ENCODE measurements at places on chromosomes 1 and 21.

DNA sequence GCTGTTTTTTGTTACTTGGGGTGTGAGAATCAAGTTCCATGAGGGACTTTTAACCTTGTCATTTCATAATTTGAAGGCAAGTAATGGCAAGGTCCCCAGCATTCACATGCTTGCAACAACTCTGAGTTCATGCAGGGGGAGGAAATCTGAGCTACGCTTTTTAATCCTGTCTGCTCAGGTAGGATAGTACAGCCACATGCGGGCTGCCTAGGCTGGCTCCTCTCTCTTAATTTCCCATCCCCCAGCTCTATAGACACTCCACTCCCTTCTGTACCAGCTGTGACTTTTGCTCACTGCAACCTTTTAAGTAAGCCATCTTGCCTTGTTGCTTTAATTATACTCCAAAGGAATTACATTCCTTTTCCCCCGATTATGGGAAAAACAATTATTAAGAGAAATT, 30.1 kb downstream of the PTGFR start:
- no peak for DNase-seq

- DNase-seq, result no peak
Observed at GRCh38 chr1:159141584-159142390, 29.6 kb upstream of the CADM3 start.

DNA sequence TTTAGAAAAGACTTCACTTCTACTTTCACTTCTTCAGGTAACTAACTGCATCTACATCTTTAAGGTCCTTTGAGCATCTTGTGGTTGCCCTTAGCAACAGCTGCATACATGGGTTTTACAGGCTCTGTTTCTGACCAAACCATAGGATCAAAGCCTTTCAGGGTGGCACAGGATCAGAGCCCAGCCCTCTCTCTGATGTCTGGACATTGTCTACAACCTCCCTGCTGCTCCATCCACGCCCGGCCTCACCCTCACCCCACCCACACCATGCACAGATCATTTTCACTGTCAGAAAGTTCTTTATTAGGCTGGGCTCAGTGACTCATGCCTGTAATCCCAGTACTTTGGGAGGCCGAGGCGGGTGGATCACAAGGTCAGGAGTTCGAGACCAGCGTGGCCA, 5.2 kb downstream of the NCF2 start:
- DNase-seq, result no peak

GRCh38 chr1:233034836-233035235, 84.4 kb downstream of the NTPCR start:
- no peak for DNase-seq

DNA sequence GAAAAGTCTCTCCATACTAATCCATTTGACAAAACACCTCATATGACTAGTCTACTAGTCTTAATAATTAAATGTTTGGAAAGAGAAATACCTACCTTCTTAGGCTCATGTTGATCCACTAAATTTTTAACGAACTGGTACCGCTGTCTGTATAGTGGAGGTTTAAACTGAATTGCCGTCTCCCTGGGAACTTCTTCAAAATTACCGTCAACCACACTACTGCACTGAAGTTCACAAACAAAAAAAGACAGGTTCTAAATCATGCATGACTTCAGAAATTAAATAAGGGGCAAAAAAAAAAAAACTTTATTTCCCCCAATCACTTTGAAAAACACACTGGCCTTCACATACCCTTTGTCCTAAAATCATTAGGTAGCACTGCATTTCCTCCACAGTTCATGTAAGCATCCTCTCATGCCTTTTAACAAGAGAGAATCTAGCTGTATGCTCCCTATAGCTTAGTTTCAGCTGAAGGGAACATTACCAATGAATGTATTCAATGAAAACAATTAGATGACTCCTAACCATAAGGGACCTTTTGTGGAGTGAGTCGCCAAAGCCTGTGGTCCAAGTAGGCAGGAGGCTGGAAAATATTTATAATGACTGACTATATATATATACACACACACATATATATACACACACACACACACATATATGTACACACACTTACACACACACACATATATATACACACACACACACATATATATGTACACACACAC, 3.4 kb downstream of the HENMT1 start:
- DNase-seq, result no peak

DNA sequence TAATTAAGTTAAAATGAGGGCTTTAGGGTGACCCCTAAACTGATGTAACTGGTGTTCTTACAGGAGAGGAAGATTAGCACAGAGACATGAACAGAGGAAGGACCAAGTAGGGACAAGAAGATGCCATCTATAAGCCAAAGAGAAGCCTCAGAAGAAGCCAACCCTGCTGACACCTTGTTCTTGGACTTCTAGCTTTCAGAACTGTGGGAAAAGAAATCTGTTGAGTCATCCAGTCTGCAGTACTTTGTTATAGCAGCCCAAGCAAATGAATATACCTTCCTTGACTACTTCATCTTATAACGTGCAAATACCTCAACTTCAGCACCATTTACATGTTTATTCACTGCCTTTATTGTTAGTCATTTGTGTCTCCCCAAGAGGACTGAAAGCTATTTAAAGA, 3.4 kb downstream of the ZBTB21 start:
- no peak for DNase-seq

DNA sequence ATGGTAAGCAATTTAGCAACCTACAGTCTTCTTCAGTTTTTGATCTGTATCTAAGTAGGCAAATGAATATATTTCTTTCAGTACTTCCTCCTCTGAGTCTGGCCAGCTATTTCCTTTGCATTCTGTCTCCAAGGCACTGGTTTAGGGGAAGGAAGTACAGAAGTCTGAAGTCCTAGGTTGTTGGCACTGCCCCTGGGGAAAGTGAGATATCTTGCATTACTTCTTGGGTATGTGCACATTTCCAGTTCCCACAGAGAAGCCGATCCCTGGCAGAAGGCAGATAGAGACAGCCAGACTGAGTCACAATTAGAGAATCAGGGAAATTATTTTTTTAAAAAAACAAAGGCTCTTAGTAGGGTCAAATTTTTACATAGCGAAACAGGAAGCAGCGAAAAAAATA, 98.8 kb downstream of the RASAL2 start:
- DNase-seq, result no peak

GRCh38 chr1:113281550-113281949, 108.8 kb upstream of the MAGI3 start:
- DNase-seq, result no peak

GRCh38 chr1:8603220-8603616, 214.2 kb downstream of the RERE start:
- DNase-seq, result no peak

DNA sequence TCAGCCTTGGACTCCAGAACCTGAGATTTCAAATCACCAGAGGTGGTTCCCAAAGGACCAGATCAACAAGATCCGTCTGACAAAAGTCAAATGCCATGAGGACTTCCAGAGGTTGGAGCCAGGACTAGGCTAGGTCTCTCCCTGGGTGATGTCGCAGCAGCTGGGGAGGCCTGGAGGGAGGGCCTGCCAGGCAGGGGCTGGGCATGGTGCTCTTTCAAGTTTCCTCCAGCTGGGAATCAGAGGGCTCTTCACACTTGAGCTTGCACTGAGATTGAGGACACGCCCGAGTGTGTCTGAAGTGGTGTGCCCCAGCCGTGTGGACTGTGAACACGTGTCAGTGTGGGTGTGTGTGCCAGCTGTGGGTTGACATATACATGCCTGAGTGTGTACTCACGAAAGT, 21.3 kb upstream of the RSPO1 start:
- DNase-seq, result no peak

DNA sequence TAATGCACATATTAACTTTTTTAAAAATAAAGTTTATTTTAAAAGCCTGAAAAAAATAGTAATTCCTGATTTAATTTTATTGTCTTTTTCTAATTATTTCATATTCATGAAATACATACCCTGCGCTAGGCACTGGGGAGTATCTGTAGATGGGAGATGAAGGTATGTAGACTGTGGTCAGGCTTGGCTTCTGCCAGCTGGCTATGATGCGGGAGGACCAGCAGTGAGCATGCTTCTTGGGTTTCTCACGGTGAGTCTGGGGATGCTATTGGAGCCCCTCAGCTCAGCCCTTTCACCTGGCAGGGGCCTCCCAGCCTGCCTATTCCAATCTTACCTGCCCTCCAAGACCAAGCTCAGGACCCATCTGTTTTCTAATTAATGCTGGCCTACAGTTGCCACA, 138.4 kb downstream of the NOS1AP start:
- no peak for DNase-seq

DNA sequence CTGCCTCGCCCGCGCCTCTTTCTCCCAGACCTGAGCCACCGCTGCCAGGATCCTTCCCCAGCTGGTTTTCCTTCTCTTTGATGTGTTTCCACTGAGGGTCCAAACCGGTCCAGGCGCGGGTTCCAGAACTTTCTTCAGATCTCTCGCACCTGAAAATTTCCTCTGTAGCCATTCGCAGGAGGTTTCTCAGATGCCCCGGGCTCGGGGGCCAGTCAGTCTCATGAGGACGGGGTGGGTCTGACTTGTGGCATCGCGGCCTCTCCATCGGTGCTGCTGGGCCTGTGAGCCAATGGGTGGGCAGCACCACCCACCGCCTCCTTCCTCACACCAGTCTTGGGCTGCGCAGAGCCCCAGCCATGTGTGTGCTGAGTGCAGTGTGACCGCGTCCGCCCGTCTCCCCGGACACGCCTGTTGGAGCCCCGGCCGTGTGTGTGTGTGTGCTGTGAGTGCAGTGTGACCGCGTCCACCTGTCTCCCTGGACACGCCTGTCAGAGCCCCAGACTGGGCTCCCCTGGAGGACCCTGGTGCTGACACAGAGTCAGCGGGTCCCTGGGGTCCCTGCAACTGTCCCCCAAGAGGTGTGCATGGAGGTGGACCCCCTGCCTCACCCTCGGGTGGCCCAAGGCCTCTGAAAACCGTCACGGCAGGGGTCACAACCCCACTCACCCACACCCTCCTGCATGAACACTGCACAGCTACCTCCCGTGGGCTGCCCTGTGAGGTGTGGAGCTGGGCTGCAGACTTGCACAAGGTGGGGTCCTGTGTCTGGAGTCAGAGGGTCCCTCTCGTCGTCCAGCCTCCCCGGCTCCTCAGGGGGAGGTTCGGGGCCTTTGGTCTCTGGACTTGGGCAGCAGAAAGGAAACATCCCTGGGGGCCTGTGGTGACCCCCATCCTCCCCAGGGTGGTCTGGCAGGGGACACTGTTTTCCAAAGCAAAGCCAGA, 20.2 kb downstream of the COL18A1 start:
- DNase-seq, result no peak

- DNase-seq, result no peak
Observed at GRCh38 chr1:39569034-39569433, 7.6 kb downstream of the PABPC4 start.

GRCh38 chr1:59164371-59164770, 132.5 kb upstream of the FGGY start:
- no peak for DNase-seq

- no peak for DNase-seq
Observed at GRCh38 chr1:44803062-44803311, 2.8 kb downstream of the PLK3 start.

DNA sequence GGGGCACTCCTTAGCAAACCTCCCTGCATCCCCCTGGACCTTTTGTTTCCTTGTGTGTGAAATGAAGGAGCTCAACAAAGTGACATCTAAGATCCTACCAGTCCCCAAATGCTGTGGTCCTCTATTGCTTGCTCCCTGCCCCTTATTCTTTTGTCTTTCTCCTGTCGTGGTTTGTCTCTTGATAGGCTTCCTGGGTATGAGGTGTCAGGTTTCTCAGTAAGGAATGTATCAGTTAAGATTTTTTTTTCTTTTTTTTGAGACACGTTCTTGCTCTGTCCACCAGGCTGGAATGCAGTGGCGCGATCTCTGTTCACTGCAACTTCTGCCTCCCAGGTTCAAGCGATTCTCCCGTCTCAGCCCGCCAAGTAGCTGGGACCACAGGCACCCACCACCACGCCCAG, 16.8 kb downstream of the CNIH3 start:
- DNase-seq, result no peak

- no peak for DNase-seq
Observed at GRCh38 chr1:161933592-161934588, 89.8 kb downstream of the OLFML2B start.

DNA sequence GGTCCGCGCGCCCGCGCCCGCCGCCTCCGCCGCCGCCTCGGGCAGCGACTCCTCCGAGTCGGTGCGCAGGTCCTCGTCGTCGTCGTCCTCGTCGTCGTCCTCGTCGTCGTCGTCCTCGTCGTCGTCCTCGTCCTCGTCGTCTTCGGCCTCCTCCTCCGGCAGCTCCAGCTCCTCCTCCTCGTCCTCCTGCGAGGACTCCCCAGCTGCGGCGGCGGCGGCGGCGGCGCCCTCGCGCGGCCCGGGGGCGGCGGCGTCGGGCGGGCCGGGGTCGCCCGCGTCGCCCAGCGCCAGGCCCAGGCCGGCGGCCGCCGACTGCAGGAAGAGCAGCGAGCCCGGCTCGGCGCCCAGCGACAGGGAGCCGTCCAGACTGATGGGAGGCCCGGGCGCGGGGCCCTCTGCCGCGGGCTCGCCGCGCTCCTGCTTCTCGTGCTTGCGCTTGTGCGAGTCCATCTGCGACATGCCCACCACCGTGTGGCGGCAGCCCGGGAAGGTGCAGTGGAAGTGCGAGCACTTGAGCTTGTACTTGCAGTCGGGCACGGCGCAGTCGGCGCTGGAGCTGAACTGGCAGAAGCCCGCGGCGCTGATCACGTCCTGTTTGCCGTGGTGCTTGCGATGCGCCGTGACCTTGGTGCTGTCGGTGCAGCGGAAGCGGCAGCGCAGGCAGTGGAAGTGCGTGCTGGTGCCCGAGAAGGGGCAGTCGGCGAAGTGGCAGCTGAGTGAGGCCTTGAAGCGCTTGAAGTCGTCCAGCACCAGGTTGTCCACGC, 157.3 kb downstream of the CASZ1 start:
- no peak for DNase-seq

GRCh38 chr1:180211860-180212229, 18.2 kb upstream of the LHX4 start:
- DNase-seq, result no peak

- no peak for DNase-seq
Observed at GRCh38 chr21:44010429-44010828, 1.7 kb upstream of the TRAPPC10 start.

GRCh38 chr1:201761178-201761577, 67.8 kb upstream of the IPO9 start:
- no peak for DNase-seq

- peak; percentile 87 for DNase-seq
Observed at GRCh38 chr1:15975358-15975804, 520 bp downstream of the ZBTB17 start.

- no peak for DNase-seq
Observed at GRCh38 chr1:206455666-206456344, 14.5 kb upstream of the IKBKE start.

Data from stimulated activated CD8-positive, alpha-beta memory T cell treated with anti-CD3 and anti-CD28 coated beads, Interleukin-12 subunit alpha, Interleukin-12 subunit beta, amount 100 ng/mL, for 4 hours (primary cell).